Renal cortical epithelial cell (primary cell): ENCODE measurements at places on chromosomes 6 and 20. TPM values are rescaled to one million over a fixed set of nuclear protein-coding genes. Genes with fewer than 3 reads are reported as not detected.
A peak's percentile ranks its signal among the peaks of the same experiment; 100 is the strongest.

Gene DBNDD2
- 7.1 and 18.4 TPM in 2 replicates for total RNA-seq

- no peak for DNase-seq
Measured at GRCh38 chr6:155867682-155868081, 412.0 kb upstream of the NOX3 start.

GRCh38 chr6:89313006-89313405 is 2.1 kb downstream of the GABRR2 start:
- DNase-seq: peak; percentile 76

Gene MDFI
- 3.4 and 20.0 TPM in 2 replicates for total RNA-seq

DNA sequence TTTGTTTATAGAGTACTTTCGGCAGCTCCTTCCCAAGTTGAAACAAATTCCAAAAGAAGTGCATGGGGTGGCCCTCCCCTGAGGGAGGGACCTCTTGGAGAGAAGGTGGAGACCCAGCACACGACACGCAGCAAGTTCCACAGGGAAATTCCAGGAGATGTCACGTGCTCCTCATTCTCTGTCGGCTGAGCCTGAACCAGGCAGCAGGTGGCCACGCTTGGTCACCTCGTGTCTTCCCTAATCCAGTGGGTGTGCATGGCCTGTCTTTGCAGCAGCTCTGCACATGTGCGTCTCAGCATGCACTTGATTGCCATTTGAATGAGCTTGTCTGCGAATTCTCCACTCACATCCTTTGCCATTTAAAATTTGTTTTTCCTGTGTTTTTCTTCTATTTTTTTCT is 357.4 kb downstream of the CDH4 start:
- no peak for DNase-seq

DNA sequence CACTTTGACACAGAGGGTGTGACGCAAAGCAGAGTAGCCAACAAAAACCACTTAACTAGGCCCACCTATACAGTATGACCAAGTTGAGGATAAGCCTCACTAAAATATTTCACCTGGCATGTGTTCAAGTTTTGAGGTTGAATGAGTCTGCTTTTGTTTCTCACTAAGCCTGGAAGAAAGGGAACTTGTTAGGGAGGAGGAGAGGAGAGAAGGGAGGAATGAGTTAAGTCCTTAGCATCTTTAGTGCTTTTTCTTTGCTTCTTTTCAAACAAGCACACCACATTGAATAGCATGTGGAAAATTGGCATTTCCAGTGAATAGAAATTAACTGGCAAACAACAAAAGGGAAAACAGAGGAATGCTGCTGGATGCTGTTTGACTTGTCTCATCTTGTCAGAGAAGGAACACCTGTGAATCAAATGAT is 461.9 kb downstream of the GJA1 start:
- DNase-seq: peak; percentile 6

Gene CNR1
- 3.3 and 9.9 TPM in 2 replicates for total RNA-seq

Gene SNAI1
- total RNA-seq: 0.52 and 2.7 TPM in 2 replicates

DNA sequence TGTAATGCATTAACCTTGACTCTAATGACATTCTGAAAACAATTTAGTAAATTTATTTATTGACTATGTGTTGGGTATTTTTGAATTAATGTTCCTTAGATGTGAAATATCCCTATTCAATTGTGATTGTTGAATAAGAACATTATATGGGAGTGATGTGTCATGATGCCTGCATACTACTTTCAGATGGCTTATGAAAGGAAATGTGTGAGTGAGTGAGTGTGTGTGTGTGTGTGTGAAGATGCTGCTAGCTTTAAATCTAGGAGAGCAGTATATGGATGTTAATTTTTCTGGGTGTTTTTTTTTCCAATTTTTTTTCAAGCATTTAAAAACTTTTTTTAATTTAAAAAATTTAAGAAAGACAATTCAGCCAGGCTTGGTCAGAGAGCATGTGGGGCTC is 32.5 kb upstream of the NT5E start:
- DNase-seq: no peak

Gene PRL
- total RNA-seq: not detected in 2 replicates

DNA sequence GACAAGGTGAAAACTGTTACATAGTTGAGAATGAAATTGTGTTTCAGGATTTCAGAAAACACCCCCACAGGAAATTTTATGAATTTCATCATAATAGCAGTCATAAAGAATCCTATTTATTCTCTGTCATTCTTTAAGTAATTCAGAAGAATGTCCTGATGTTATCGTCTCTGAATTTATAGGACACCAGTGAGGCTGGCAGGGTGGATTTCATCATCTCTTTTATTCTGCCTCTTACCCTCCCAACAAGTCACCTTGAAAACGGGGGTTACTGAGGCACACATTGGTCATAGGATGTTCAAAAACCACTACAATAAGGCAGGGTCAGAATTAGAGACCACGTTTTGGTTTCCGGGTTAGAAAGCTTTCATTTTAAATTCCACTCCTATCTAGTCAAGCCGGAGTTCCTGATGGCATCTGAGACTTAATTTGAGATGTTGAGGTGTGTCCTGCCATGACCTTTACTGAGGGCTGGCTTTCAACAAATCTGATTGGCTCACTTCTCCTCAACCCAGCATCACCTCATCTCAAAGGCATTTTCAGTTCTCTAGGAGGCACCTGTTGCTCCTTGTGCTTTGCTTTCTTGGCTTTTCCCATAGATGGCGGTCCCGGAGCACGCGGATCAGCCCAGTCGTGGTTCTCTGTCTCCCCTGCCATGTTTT is 230.6 kb upstream of the SUPT3H start:
- no peak for DNase-seq

- no peak for DNase-seq
Measured at GRCh38 chr6:167091805-167092107, 31.1 kb upstream of the CCR6 start.

DNA sequence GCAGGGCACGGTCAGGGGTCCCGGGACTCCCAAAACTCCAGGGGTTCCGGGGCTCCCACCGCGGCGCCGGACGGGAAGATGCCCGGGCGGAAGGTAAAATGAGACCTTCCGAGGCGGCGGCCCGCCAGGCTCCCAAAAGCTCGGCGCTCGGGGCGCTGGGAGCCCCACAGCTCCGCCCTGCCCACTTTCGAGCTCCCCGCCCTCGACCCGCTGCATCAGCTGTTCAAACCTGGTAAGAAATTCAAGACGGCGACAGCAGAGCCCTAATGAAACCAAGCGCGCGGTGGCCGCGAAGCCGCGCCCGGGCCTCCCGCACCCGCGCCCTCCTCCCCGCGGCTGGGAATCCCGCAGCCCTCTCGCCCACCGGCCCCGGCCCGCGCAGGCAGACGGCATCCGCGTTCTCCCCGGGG is 369 bp downstream of the SLC4A11 start:
- no peak for DNase-seq

DNA sequence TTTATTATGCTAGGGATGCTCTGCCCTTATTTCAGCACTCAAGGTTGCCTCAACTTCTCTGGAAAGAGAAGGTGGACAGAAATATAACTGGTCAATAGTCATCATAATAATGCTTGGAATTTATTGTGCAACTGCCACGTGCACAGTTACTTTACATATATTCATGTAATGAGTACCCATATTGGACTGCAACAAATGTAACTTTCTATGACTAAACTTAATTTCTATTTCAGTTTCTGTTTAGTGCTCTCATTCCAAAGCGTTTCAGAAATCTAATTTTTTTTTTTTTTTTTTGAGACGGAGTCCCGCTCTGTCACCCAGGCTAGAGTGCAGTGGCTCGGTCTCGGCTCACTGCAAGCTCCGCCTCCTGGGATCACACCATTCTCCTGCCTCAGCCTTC is 28.3 kb upstream of the CD83 start:
- no peak for DNase-seq

GRCh38 chr6:148884461-148884860 is 137.6 kb downstream of the UST start:
- no peak for DNase-seq

DNA sequence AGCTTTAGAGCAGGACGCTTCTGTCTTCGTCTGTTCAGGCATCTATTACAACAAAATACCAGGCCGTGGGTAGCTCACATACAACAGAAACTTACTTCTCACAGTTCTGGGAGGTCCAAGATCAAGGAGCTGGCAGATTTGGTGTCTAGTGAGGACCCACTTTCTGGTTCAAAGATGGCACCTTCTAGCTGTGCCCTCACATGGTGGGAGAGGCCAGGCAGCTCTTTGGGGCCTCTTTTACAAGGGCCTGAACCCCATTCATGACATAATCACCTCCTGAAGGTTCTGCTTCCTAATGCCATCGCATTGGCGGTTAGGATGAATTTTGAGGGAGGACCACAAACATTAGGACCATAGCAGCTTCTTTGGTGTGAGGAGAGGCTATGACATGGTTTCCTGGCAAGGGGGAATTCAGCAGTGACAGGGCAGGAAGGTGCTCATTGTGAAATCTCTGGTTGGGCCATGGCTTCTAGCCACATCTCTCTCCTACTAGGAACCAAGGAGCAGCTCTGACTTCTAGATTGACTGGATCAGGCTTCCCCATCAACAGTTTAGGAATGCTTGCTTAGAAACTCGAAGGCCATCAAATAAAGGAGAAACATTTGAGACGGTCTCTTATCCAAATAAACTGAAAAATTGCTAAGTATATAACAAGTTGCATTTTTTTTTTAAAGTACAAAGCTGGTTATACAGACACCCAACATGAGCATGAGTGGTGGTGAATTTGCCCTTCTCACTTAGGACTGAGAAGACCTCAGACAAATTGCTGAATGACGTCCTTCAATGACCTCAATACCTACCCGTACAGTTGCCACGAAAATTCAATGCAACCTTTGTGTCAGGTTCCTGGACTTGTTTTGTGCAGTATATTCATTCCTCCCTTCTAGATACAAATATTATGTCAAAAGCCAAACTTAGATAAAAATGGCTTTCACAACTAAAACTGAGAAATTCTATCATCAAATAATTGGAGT is 140.7 kb downstream of the ZDHHC14 start:
- DNase-seq: peak; percentile 45

Gene C6orf132
- total RNA-seq: 6.9 and 16.3 TPM in 2 replicates

GRCh38 chr6:85479208-85479607 is 29.3 kb downstream of the NT5E start:
- no peak for DNase-seq

Gene TGM3
- not detected in 2 replicates for total RNA-seq

Gene PPP1R10
- 6.1 and 30.3 TPM in 2 replicates for total RNA-seq

GRCh38 chr20:38730989-38731737 is 6.9 kb downstream of the SLC32A1 start:
- peak; percentile 15 for DNase-seq

Gene HLA-DOB
- under 0.01 TPM in 1 of 2 replicates, not detected in the other for total RNA-seq

- DNase-seq: no peak
Measured at GRCh38 chr6:28658475-28659249, 133.0 kb downstream of the GPX5 start.

Gene IER3
- 56.6 and 249 TPM in 2 replicates for total RNA-seq

DNA sequence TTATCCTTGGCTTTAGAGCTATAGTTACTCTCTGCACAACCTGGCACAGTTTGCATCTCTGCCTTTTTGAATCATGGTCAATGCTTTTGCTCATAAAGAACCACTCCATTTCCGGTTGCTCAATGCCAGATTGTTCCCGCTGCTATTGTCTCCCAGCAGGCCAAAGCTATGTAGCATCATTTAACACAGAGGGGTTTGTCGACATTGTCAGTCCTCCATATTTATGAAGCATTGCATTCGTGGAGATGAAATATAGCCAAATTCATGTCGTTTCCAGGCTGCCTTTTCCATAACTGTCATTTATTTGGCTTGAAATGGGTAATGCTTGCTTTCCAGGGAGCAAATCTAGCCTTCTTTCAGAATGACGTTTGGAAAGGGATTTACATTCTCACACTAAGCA is 598.8 kb downstream of the EPHA7 start:
- DNase-seq: no peak

GRCh38 chr6:163261361-163261760 is 153.2 kb upstream of the QKI start:
- no peak for DNase-seq

Gene GPLD1
- under 0.01 and 0.45 TPM in 2 replicates for total RNA-seq

Gene L3MBTL3
- 8.0 and 13.7 TPM in 2 replicates for total RNA-seq

GRCh38 chr6:121351916-121352315 is 17.6 kb upstream of the TBC1D32 start:
- no peak for DNase-seq

GRCh38 chr6:56890683-56891429 is 64.1 kb upstream of the BEND6 start:
- peak; percentile 87 for DNase-seq

GRCh38 chr6:21589352-21590345 is 3.9 kb upstream of the SOX4 start:
- DNase-seq: peak; percentile 55

Gene C20orf202
- 0.10 TPM in 1 of 2 replicates, not detected in the other for total RNA-seq

DNA sequence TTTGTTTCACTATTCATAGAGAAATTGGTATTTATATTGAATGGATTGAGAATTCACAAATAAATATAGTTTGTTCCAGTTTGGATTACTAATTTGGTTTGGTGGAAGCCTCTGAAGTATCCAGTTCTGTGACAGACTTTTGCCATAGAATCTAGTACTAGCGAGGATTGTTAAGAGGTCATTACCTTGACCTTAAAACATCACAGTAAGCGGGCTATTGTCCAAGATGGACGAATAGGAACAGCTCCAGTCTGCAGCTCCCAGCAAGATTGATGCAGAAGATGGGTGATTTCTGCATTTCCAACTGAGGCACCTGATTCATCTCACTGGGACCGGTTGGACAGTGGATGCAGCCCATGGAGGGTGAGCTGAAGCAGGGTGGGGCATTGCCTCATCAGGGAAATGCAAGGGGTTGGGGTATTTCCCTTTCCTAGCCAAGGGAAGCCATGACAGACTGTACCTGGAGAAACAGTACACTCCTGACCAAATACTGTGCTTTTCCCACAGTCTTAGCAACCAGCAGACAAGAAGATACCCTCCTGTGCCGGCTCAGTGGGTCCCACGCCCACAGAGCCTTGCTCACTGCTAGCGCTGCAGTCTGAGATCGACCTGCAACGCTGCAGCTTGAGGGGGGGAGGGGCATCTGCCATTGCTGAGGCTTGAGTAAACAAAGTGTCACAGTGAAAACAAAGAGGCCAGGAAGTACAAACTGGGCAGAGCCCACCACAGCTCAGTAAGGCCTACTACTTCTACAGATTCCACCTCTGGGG is 66.4 kb upstream of the NEDD9 start:
- DNase-seq: peak; percentile 49

DNA sequence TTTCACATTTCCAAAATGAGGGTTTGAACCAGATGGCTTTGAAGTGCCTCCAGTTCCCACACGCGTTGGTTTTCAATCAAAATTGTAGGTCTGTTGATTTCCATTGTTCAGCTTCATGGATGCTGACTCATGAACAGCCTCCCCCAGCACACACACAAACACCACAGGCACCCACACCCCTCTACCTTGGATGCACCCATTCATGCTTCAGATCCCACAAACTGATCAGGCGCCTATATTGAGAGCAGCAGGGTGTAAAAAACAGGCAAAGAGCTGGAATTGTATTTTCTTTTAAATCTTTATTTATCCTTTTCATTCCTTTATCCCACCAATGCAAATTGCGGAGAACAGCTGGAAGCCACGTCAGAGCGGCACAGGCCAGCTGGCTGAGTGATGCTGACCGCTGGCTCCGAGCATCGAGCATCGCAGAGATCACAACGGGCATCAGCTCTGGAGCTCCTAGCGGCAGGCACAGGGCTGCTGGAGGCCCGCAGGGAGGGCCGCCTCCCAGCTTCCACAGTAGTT is 29.3 kb upstream of the TBC1D7 start:
- peak; percentile 92 for DNase-seq

Gene BFSP1
- 2.3 and 7.5 TPM in 2 replicates for total RNA-seq

- DNase-seq: no peak
Measured at GRCh38 chr20:3432844-3433243, 25.4 kb upstream of the DNAAF9 start.
